ENCODE measurements at places on chromosomes 7 and 10.

GRCh38 chr10:58666024-58666423, 153.4 kb downstream of the BICC1 start:
- no peak for DNase-seq

GRCh38 chr7:57868771-57869483, 418.9 kb downstream of the ZNF716 start:
- DNase-seq: no peak

- DNase-seq: no peak
These were observed 26.2 kb downstream of the IDE start for GRCh38 chr10:92547676-92548075.

DNA sequence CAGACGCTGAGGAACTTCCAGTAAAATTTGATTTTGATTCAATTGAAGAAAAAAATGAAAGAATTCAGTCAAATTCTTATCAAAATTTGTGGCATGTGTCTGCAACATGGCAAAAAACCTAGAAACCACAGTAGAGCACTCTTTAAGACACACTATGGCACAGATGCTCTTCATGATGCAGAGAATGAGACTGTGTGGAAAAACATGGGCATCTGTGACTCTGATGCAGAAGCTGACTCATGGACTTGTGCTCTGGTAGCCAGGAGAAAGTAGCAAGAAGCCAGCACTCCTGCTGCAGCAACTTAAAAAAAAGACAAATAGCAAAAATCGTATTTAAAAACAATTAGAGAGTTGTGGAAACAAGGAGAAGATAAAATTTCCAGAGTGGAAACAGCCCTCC, 8.9 kb upstream of the KCNK18 start:
- DNase-seq: no peak

- no peak for DNase-seq
These were observed 235.1 kb downstream of the SEMA3E start for GRCh38 chr7:83413831-83414230.

DNA sequence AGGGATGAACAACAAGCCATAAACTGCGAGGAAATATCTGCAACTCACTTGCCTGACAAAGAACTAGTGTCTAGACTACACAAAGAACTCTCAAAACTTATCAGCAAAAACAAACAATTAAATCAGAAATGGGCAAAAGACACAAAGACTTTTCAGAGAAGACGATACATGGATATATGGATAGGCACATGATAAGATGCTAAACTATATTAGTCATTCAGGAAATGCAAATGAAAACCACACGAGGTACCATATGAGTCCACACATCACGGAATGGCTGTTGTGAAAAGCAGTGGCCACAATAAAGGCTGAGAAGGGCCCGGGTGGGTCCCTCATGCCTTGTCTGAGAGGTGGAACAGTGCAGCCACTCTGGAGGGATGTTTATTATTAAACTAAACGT, 267.8 kb downstream of the WDR37 start:
- no peak for DNase-seq

GRCh38 chr10:132517951-132518521, 19.6 kb upstream of the INPP5A start:
- no peak for DNase-seq

- DNase-seq: no peak
These were observed 29.0 kb upstream of the ATXN7L1 start for GRCh38 chr7:105905209-105905909.

- no peak for DNase-seq
These were observed 194.1 kb upstream of the SP8 start for GRCh38 chr7:20980668-20981264.

GRCh38 chr10:12960941-12961340, 40.6 kb downstream of the CCDC3 start:
- no peak for DNase-seq

- no peak for DNase-seq
These were observed 23.9 kb downstream of the MACC1 start for GRCh38 chr7:20193242-20193777.

GRCh38 chr7:145434811-145435210, 599.0 kb upstream of the TPK1 start:
- DNase-seq: no peak

DNA sequence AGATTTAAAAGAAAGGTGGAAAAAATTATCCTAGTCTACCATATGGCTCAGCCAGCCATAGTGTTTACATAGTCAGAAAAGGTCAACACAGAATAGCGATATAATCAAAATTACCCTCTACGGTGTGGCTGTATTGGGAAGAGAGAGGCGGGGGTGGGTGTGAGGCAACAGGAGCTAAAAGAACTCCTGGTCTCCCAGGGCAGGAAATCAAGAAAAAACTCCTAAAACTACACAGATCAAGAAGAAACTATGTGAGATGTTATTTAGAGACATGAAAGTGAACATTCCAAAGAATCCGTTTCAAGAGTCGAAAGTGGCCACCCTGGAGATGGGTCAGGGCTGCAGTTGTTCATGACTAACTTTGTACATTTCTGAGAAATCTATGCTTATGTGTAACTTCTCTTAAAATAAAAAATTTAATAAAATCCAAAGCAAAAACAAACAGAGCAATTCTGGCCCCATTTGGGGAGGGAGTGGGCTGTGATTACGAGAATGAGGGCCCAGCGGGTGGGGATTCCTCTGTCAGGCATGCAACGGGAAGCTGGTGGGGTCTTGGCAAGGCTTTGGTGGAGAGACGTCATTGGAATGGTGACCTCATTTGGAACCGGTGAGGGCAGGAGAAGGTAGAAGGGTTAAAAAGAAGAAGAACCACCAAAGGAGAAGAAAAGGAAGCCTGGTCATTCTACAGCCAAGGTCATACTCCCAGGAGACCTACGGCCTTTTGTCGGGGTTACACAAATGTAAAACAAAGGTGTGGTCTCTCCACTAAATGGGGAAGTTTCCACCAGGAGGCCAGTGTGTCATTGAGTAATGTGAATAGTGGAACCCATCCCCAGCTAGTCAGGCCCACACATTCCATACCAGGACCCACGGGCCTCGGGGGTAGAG, 71.2 kb upstream of the DUSP5 start:
- no peak for DNase-seq

DNA sequence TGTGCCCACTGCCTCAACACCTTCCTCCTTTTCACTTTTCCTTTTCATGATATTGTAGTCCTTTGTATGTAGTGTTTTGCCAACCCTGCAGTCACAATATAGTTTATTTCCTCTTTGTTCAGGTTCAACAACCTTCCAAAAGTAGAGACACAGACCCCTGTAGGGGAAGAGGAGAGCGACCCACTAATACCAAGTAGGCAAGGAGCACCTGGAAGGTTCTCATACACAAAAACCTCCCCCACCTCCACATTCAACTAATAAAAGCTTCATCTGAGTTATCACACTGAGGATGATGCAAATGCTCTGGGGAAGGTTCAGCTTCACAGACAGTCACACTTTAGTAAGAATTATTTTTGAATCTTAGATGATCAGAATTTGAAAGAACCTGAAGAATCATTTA, 41.6 kb downstream of the PIK3AP1 start:
- DNase-seq: no peak

DNA sequence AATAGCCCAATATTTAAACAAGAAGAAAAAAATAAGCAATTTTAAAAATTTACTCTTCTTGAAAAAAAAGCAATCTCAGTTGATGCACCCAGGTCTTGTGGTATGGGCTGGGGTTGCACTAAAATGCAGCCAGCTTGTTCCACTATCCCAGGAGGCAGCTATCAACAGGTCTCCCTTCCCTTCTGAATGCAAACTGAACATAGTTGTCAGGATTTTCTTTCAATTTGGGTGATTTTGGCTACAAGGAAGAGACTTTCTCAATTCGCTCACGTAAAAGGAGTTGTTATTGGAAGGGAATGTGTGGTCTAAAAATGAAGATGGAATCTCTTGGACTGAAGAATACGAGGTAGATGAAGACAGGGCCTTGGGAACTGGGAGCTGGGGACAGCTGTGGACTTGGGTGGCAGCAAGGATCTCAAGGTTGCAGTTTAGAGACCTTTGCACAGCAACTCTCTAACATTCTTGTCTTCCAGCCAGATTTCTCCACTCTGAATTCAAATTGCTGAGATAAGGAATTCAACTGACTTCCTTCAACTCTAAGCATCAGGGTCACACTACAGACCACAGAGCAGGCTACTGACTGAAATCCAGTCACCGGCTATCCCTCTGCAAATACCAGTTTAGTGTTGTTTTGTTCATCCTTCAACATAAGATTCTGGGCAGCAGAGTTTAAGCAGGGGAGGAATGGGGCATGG, 3.1 kb upstream of the TMEM26 start:
- DNase-seq: no peak

DNA sequence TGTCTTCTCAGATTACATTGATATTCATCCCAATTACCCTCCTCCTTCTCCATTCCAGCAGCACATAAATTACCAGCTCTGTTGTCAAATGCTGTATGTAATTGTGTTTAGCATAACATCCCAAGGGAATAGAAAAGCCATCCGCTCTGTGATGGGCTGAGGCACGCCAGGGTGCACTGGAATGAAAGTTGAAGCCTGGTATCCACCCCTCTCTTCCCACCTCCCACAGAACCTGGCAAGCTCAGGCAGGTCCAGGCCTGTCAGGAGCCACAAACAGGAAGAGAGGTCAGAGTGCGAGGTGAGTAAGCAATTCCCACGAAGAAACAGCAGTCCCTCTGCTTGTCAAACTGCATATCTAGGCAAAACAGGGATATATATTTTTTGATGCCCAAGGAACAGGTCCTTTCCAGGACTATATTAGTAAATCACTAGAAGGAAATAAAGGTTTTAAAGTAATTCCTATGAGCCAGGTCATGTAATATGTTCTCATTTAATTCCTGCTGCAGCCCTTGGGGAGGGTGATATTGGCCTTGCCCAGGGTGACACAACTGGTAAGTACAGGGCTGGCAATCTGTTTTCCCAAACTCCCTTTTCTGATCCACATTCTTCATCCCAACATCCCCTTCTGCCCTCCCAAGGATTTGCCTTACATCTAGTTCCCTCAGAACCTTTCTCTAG, 155.6 kb upstream of the GHITM start:
- no peak for DNase-seq

- DNase-seq: no peak
These were observed 684.2 kb downstream of the LRMDA start for GRCh38 chr10:76115471-76116155.

- no peak for DNase-seq
These were observed 1252.2 kb downstream of the REEP3 start for GRCh38 chr10:64773357-64773756.

DNA sequence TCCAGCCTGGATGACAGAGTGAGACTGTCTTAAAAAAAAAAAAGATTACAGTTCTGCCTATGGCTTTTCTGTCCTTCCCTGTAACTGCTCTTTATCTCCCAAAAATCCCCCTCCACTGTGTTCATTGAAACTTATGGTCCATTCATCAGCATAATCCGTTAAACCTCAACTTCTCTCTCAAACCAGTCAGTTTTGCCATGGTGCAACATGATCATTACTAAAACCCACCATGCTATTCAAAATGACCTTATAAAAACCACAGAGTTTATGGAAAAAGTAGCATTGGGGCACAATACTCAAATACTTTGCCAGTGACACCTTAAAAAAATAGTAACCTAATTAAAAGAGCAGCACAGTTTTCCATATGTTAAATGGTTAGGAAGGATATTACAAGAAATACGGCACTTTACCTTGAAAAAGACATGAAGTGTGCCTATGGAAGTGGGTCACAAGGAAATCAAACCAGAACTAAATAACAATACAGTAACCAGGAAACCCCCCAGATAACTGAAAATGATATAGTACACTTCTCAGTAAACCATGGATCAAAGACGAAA, 74.0 kb upstream of the ST8SIA6 start:
- no peak for DNase-seq

- peak; percentile 67 for DNase-seq
These were observed 60.6 kb upstream of the TRIM8 start for GRCh38 chr10:102583435-102584417.

All from stimulated activated CD8-positive, alpha-beta memory T cell treated with anti-CD3 and anti-CD28 coated beads, Interleukin-2, amount 100 ng/mL, for 1 hour (primary cell).